ENCODE measurements at places on chromosomes 2 and 18.

DNA sequence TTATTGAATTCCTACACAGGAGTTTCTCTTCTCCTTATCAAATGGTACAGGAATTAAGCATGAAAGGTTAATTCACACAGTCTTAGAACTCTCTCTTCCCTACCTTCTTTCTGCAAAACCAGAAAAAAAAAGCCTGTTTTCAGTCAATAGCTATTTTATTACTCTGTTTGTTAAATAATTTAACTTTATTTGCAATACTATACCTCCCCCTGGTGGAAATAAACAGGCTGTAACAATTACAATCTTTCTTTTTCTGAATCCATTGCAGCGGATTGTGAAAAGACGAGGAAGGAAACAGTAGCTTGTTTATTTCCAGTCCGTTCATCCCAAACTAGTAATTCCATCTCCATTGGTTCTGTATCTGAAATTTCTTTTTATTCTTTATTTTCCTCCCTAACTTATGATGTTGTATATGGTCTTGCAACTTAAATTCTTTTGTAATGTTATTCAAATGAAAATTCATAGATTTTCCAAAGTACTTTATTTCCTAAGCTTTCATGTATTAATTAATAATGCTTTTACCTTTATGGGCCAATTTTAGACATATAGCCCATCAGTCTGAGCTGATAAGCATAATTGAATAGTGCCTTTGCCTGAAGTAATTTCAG is 165.2 kb downstream of the SH3BP4 start:
- DNase-seq, result no peak

GRCh38 chr2:47345590-47345924 is 57.4 kb upstream of the MSH2 start:
- DNase-seq, result no peak

DNA sequence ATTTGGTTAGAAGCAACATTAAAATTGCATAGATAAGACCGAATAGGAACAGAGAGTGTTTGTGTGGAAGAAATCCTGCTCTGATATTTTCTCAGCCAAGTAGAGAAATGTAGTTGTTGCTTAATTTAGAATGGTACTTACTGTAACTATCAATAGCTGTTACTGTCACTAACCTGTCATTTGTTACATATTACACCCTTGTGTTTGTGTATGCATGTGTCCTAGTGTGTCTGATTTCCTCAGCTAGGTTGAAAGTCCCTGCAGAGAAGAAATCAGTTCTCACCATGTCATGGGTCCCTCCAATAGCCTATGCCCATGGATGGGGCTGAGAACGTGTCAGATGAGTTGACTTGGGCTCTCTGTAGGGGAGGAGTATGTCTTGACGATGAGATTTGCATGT is 94.4 kb downstream of the SPTBN1 start:
- DNase-seq, result no peak

DNA sequence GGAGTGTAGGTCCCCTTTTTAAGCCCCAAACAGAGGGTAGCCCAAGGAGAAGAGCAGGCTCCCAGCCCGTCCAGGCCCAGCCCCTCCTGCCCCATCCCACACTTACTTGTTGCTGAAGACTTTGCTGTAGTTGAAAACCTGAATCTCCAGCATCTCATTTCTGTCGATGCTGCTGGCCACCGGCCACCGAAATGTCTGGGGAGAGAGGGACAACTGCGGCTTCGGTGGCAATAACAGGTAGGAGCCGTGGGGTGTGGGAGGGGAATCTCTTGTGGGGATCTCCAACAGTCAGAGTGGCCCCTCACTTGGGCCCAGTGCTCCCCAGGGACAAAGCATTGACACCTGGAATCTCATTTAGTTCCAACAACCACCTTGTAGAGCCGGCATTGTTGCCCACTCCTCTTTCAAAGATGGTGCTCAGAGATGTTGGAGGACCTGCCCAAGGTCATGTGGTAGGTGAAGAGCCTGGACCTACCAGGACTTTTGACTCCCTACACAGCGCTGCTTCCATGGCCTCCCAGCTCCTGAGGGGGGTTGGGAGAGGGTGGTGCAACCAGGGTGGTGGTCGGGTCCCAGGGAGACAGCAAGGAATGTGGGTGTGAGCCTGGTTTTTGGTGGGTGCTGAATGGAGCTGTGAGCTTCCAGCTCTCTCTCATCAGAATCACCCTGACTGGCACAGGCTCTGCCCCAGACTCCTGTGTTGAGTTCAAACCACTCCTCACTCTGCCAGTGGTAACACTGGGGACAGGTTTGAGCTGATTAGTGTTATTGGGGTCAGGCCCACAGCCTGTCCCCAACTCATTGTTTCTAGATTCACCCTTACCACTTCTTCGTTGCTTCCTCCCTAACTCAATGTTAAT is 50.0 kb upstream of the OTOF start:
- DNase-seq, result no peak

DNA sequence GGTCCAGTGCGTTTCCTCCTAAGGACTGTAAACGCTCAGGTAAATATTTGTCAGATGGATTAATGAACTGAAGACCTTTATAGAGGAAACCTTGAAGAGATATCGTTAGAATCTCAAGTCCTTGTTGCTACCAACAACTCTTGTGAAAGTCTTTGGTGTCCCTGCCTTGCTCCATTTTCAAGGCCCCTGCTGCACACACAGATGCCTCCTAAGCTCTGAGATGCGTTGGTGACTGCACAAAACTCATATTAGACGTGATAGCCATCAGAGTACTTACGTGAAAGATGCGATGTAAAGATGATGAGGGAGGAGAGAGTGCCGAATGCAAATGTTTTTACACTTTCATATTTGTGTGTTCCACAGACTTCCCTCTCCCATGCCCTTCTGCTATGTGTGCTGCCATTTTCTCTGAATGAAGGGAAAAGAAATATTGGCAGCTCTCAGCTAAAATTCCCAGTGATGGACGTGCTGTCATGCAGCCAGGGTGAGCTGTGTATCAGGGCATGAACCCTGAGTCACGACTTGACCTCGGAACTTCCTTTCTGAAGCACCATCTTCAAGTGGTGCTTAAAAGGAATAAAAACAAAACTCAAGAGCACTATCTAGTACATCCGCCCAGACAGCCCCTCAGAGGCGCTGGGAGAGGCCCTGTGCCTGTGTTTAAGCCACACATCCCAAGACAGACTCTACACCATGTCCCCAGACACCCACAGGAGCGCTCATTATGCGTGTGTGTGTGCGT is 117.4 kb downstream of the FAM210A start:
- DNase-seq, result no peak

- no peak for DNase-seq
Measured at GRCh38 chr2:189641590-189641989, 19.7 kb upstream of the ASNSD1 start.

- no peak for DNase-seq
Measured at GRCh38 chr18:6159426-6159825, 255.3 kb downstream of the L3MBTL4 start.

- DNase-seq, result no peak
Measured at GRCh38 chr2:182023235-182023634, 37.6 kb downstream of the PPP1R1C start.

DNA sequence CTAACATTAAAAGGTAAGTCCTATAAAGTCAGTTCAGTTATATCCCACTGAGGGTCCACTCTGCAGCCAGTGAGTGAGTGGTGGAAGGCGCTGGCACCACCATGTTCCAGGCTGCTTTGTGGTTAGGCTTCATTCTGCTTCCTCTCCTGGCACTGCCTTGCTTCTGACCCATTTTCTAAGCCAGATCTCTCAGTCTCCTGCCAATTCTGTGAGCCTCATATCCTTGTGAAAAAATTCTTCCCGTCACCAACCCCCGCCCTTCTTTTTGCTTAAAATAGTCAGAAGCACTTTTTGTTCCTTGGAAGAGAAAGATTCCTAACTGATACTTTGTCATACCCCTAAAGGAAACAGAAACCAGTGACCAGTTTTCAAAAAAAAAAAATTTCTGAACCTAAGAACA is 139.8 kb upstream of the NCK2 start:
- no peak for DNase-seq

DNA sequence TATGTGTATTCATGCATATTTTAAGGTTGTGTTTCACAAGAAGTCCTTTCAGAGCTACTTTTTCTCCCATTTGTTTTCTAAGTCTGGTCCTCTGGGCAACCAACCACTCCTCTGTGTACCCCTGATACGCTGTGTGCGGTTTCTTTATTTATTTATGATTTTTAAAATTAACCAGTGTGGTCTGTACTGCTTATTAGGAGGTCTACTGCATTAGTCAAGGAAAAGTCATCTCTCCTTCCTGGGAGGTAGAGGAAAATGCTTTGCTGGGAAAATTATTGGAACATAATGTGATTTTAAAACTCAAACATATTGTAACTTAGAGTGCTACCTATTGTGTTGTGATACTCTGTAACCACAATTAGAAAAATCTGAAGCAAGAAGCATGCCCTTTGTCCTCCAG is 1404.3 kb downstream of the SUCLG1 start:
- no peak for DNase-seq

DNA sequence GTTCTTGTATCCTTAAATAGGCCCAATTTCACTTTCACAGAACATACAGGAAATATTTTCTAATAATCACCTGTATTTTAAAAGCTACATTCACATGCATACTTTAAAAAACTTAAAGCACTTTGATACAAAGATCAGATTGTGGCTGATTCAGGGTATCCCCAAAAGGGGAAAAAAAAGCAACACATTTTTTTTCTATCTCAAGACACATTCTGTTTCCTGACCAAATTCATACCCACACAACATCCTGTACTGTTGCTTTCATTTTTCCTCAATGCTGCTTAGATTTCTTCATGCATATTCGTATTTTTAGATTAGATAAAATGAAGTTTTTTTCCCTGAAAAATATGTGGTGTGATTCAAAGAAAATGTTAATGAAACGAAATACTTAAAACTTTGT is 122.5 kb downstream of the TMEFF2 start:
- no peak for DNase-seq

DNA sequence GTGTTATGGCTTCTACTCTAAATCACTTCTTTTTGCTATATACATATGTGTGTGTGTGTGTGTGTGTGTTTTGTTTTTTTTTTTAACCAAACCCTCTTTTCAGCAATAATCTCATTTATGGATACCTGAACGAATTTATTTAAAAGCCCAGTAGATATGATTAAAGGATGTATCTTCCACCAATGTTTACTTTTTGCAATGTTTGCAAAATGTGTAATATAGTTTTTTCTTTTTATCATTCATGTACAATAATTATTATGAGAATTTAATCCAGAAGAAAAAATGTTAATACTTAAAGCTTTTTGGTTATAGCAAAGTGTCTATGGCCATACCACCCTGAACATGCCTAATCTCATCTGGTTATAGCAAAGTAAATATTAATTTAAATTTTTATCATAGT is 1.6 kb upstream of the CNDP2 start:
- no peak for DNase-seq

DNA sequence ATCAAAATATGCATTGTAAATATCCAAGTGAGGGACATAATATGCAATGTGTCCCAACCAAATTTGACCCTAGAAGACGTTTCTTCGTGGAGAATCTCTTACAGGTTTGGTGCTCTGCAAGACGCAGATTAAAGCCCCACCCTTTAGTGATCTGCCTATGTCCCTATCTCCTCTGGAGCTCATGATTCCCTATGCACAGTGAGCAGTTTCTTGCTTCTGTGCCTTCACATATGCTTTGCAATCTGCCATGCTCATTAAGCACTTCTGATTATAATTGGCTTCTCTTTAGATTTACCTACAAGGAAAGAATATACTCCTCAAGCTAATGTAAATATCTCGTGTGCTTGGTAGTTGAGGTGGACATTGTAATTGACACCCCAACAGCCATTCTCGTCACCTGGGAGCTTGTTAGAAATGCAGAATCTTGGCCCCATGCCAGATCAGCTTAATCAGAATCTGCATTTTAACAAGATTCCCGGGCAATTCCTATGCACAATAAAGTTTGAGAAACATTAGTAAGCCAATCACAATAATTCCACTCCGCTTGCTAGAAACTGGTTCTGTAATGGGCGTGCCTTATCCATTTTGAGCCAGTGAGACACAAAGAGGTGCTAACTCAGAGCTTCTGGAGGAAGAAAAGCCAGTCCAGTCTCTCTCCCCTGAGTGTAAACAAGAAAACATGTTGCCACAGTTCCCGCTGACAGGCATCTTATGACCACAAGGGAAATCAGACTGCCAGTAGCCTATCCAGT is 2.8 kb upstream of the PUM2 start:
- DNase-seq, result no peak

DNA sequence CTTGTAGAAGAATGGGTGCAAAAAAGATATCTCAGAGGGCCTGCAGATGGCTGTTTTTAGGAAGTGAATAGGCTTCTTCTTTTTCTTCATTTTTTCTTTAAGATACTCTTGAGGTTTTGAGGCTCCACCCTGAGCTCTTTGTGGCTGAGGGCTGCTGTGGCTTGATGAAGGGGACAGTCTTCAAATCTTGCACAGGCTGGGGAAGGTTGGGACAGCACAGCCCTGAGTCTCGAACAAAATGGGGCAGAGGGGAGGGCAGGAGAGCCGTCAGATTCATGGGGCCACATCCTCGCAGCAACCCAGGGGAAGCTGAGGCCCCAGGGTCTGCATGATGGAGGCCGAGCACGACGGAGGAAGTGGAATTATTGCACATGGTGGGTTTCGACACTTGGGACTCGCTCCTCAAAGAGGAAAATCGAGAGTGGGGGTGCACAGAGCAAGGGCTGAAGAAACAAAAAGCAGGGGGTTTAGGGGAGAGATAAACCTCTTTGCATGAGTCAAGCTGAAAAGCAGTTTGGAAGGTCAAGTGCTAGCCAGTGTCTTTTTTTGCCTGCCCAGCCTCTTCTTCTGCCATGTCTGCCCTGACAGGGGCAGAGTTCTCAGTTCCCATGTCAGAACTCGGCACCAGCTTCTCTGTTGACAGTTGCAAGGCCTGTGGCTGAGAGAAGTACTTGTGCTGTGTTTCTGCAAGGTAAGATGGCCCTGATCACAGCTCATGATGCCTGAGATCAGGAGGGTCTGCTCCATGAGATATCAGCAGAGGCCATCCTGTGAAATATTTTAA is 19.5 kb downstream of the INPP4A start:
- DNase-seq, result no peak

DNA sequence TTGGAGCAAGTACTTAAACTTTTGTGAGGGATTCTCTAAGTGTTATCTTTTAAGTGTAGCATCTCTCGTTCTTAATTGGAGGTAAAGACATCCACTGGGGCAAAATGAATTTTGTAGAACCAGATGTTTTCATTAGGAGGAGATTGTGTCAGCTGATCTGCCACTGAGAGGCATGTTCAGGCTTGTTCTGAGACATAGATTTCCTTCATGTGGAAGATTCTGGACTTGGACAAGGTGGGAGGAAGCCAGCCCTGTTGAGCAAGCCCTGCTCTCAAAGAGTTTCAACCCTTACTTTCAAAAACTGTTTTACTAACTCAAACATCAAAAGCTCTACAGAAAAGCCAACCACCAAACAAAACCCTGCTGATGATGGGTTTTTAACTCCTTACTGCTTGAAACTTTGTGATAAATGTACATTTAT is 6.5 kb downstream of the MAP4K4 start:
- DNase-seq, result no peak

All from NT2/D1 (cell line).